GM20000 (cell line): ENCODE measurements at places on chromosomes 12 and 14.
A peak's percentile ranks its signal among the peaks of the same experiment; 100 is the strongest.

- peak; percentile 67 for DNase-seq
These were observed 16.4 kb downstream of the NAV3 start for GRCh38 chr12:77847060-77847541.

GRCh38 chr14:102230481-102231210, 74.3 kb downstream of the MOK start:
- no peak for DNase-seq

GRCh38 chr12:124308741-124309140, 13.8 kb downstream of the RFLNA start:
- DNase-seq, result no peak

- no peak for DNase-seq
These were observed 43.8 kb downstream of the KRT80 start for GRCh38 chr12:52147964-52148463.

GRCh38 chr12:116852303-116852702, 28.9 kb downstream of the HRK start:
- DNase-seq, result no peak

DNA sequence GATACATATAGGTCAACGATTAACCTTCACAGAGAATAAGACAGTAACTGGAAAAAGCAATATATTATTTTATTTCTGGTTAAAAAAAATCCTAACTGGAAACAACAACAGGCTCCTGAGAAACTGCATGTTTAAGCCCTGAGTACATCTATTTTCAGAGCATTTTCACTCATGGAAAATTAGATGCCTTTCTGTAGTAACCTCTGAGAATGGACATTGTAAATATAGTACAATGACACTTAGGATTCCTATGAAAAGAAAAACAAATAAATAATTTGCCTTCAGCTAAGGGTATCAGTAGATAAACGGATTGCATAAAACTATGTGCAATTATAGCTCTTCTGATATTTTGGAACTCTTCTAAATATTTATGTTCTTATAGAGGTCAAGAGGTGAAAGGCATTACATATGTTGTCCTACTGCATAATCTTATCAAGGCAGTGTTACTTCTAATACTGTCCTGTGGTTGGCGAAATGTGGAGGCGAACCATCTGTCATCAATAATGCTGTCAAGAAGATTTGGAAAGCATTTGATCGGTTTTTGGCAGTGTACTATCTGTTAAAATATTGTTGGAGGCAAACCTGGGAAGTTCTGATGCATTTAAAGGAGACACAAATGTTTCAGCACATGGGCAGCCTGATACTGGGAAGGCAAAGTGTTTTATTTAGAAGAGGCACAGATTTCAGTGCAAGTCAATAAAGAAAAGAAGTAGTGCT, 381.8 kb downstream of the BTG1 start:
- no peak for DNase-seq

GRCh38 chr12:96808587-96808986, 98.5 kb upstream of the NEDD1 start:
- no peak for DNase-seq

DNA sequence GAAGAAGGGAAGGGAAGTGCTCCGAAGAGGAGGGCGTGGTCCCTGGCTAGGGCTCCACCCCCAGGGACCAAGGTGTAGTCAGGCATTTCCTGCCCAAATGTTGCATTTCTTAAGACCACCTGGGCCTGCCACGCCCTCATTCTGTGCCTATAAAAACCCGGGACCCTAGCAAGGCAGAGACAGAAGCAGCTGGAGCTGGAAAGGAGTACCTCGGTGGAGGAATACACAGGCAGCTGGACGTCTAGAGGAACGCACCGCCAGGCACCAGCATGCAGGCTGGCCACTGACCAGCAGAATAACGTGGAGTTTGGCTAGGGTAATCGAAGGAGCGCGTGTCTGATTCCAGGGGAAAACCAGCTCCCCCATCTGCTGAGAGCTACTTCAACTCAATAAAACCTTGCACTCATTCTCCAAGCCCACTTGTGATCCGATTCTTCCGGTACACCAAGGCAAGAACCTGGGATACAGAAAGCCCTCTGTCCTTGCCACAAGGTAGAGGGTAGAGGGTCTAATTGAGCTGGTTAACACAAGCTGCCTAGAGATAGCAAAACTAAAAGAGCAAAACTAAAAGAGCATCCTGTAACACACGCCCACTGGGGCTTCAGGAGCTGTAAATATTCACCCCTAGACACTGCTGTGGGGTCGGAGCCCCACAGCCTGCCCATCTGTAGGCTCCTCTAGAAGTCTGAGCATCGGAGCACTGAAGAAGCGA, 21.0 kb downstream of the CFL2 start:
- no peak for DNase-seq

GRCh38 chr12:121947981-121948380, 29.6 kb downstream of the CFAP251 start:
- DNase-seq, result no peak

- DNase-seq, result no peak
These were observed 60.1 kb upstream of the CCND2 start for GRCh38 chr12:4213471-4213870.

DNA sequence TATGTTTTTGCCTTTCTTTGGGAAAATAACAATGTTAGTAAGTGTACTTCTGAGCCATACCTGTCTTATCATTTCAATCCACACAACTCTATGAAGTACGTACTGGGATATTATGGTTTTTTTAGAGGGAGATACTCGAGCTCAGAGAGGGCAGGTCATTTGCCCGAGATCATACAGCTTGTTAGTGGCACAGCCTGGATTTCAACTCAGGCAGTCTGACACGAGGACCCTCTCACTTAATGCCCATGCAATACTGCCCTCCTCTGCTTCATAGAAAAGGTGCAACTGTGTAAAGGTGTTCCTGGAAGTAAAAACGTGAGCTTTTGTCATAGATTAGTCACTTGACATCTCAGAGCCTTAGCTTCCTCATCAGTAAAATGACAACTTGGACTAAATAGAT, 128.0 kb downstream of the NDUFA12 start:
- DNase-seq, result peak; percentile 76

DNA sequence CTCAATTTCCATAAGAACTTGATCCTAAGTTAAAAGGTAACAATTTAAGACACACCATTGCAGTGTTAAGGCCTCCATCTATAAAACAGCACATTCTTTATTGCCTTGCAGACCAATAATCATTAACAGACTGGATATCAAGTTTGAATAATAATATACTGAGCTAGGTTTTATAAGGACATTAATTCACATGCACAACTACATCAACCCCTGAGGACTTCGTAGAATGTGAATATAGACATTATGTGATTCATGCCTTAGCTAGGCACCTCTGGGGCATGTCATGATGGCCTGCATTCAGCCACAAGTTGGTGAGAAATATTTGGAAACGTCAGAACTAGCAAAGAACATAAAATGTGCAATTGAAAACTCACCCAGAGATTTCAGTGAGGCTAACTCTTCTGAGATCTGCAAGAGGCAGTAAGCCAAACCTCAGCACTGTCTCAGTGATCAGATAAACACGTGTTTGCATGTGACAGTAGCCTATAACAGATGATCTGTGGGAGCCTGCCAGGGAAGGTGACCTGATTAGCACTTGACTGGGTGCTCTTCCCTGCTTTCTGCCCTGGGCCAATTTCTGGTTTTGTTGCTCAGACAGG, 492.2 kb downstream of the FLRT2 start:
- no peak for DNase-seq

- no peak for DNase-seq
These were observed 14.7 kb downstream of the STON2 start for GRCh38 chr14:81385419-81385818.

GRCh38 chr14:67360470-67361206, 510 bp downstream of the EIF2S1 start:
- no peak for DNase-seq

GRCh38 chr14:59026081-59026480, 162.4 kb upstream of the DAAM1 start:
- DNase-seq, result no peak

GRCh38 chr12:54360717-54361456, 3.4 kb downstream of the GPR84 start:
- peak; percentile 30 for DNase-seq

DNA sequence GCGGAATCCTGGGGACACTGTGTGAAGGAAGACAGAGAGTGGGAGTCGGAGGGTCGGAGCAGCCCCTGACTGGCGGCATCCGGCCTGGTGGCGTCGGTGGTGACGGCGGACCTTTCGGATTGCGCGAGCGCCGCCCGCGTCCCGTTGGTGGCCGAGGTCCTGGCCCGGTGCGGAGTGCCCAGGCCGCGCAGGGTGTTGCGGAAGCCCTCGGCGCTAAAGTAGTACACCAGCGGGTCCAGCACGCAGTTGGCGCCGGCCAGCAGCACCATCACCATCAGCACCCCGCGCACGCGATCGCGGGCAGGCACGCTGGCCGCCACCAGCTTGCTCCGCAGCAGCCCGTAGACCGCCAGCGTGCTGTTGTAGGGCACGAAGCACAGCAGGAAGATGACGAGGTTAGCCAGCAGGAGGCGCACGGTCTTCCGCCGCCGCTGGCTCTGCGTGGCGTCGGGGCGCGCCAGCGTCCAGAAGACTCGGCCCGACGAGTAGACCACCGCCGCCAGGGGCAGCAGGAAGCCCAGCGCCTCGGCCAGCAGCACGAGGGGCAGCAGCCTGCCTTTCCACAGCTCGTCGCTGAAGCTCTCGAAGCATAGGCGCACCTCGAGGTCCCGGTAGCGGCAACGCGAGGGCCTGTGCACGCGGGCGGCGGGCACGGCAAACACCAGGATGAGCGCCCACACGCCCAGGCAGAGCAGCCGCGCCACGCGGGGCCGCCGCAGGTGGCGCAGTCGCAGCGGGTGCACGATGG, 13.1 kb upstream of the CHD4 start:
- no peak for DNase-seq

GRCh38 chr14:87148655-87149054, 844.3 kb downstream of the GALC start:
- no peak for DNase-seq

DNA sequence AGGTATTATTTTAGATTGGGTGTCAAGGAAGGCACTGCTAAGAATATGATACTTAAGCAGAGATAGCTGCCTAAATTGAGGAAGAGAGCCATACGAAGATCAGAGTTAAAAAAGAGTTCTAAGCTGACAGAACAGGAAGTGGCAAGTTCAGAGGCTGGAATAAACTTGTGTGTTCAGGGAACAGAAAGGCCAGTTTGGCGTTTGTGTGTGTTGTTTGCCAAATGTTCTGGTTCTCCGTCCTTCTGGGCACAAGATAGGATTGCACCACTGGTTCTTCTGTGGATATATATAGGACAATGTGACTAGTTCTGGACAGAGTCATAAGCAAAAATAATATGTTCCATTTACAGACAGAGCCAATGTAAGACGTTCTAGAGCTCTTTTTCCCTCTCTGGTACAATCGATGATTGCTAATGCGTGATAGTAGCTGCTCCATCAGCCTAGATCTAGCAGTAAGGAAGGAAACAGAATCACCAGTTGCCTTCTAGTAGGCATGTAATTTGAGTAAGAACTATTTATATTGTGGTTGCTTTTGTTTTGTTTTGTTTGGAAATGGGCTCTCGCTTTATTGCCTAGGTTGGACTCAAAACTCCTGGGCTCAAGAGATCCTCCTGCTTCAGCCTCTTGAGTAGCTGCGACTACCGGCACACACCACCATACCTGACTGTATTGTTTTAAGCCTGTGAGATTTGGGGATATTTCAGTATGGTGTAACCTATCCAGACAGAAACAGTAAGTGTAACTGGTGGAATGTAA, 7.4 kb downstream of the BBS10 start:
- no peak for DNase-seq

DNA sequence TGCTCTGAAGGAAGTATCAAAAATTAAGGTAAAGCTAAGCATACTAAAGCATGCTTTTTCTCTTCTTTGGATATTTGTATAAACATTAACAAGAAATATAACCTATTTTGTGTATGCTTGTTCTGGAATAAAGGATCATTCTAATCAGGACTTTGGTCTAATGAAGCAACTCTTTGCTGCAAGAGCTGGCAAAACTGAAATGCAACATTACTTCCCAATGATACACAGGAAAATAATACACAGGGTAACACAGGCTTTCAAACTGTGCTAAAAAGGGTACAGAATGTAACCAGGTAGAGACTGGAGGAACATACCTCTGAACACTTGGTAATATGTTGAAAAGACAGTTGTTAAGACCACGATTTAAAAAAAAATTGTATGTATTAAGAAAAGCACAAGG, 222.5 kb upstream of the DIO2 start:
- no peak for DNase-seq

- DNase-seq, result no peak
These were observed 2.1 kb downstream of the GPX2 start for GRCh38 chr14:64940336-64940910.

- no peak for DNase-seq
These were observed 80.1 kb downstream of the C12orf42 start for GRCh38 chr12:103415681-103416080.

DNA sequence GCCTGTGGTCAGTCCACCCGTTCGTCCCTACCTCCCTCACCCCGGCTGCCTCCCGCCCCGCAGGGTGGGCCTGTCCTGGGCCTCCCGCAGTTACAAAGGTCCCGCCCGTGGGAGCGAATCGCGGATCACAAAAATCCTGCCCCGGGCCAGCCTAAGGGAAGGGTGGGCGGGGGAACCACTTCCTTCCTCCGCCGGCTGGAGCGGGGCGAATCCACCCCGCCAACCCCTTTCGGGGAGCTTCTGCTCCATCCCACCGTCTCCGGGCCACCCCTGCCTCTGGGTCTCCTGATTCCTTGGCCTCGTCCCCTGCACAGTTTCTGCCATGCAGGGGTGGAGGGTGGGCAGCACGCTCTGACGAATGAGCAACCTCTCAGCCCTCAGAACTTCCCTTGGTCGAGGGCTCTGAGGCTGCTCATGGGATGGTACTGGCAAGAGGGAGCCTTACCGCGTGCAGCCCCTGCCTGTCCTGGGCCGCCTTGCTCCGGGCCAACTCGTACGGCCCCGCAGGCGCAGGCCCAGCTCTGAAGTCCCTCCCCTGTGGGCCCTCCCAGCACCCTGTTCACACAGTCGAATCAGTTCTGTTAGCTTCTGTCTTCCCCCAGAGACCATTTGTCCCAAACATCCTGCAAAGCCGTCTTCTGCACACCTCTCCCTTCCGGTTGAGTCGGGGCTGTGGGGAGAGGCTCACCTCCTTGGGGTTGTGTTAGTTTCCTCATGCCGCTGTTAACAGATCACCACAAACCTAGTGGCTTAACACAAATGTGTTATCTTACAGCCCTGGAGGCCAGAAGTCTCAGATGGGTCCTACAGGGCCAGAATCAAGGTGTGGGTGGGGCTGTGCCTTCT, 589 bp upstream of the HVCN1 start:
- peak; percentile 84 for DNase-seq

DNA sequence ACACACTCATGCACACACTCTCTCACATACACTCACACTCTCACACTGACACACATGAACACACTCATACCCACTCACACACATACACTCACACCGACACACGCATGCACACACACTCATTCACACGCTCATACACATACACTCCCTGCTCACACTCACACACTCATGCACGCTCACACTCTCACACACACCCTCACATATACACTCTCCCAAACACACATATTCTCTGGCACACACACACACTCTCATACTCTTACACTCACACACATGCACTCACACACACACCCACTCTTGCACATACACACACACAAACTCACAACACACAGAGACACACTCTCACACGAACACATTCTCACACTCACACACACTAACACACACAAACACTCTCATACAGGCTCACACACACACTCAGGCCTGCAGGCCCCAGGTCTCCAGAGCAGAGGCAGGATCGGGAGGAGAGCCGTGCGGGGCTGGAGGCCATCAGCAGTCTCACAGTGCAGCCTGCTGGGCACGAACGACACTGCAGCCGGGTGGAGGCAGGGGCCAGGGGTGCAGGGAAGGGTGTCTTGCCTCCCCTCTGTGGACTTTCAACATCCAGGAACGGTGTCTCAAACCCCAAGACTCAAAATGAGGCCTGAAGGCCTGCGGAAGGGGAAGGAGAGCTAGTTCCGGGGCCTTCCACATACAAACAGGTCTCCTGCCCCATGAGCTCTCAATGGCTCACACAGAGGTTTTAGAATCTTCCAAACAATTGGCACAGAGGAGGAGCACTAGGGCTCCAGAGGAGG, 148.7 kb downstream of the ANO2 start:
- DNase-seq, result no peak
